ENCODE measurements at places on chromosomes 16 and 17.

- DNase-seq: no peak
Measured at GRCh38 chr17:9169116-9169515, 147.8 kb downstream of the NTN1 start.

- peak; percentile 75 for DNase-seq
Measured at GRCh38 chr16:48384520-48385252, 527 bp downstream of the SIAH1 start.

DNA sequence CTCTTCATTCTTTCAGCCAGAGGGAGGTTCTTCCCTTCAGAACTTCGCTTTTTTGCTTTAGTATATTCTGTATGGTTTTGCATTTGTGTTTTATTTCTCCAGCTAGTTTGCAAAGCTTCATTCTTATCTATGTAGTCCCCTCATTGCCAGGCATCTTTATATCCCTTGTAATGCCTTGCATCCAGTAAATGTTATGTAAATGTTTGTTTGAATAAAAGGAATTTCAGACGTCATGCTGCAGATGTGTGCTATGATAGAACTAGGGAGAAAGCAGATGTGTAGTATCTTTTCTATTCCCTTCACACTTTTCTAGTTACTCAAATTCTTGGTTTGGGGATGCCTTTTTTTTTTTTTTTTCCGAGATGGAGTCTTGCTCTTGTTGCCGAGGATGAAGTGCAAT, 62.6 kb upstream of the RASL10B start:
- DNase-seq: no peak

GRCh38 chr16:9033125-9033830, 58.2 kb upstream of the HAPSTR1 start:
- DNase-seq: no peak

DNA sequence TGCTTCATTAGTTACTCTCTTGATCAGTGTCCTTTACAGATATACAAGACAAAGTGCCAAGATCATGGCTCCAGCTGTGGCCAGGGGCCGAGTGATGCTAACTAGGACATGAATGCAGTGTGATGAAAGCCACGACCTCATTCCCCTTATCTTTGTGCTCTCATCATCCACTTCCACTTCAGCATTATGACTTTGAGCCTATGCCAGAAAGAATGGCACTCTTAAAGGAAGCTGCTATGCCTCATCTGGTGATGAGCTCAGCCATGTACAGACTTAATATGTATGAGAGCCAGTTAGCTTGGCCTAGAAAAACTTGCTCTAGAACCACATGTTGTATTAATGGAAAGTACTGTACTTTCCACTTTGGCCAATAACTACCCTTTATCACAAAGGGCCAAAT, 179.1 kb downstream of the TOX3 start:
- no peak for DNase-seq

- no peak for DNase-seq
Measured at GRCh38 chr17:39002991-39003715, 36.0 kb upstream of the FBXO47 start.

DNA sequence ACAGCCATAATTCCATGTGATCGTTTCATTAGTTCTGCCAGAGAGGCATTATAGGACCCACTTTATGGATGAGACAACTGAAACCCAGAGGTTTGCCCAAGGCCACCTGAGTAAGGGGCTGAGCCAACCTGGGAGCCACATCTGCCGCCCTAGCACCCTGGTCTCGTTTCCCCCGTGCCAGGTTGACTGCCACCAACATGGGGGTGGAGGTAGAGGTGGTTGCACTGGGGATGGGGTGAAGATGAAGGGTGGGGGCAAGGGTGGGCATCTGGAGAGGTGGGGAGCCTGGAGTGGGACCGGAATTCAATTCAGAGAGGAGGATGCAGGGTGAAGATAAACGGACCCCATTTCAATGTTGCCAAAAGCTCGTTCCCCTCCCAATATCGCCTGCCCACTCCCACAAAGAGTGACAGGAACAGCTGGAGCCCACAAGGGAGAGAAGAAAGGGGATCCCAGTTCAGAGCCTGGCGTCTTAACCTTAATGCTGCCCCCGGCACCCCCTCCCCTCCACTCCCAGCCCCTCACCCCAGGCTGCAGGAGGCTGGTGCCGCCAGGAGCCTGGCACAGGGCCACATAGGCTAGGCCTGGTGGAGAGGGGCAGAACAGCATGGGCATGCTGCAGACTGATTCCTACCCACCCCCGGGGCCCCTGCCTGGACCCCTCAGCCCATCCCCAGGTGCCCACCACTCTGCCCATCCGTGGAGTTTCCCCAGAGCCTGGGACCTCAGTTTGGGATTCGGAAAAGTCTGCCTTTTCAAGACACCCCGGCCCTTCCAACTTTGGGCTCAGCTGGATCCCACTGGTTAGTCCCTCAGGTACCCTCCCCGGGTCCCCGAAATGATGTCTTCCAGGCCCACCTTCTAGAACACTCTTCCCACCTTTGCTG, 29.6 kb downstream of the NGFR start:
- no peak for DNase-seq

GRCh38 chr17:80999536-81000333, 8.1 kb downstream of the CHMP6 start:
- no peak for DNase-seq

GRCh38 chr17:73747221-73748002, 103.2 kb upstream of the SDK2 start:
- DNase-seq: peak; percentile 69

DNA sequence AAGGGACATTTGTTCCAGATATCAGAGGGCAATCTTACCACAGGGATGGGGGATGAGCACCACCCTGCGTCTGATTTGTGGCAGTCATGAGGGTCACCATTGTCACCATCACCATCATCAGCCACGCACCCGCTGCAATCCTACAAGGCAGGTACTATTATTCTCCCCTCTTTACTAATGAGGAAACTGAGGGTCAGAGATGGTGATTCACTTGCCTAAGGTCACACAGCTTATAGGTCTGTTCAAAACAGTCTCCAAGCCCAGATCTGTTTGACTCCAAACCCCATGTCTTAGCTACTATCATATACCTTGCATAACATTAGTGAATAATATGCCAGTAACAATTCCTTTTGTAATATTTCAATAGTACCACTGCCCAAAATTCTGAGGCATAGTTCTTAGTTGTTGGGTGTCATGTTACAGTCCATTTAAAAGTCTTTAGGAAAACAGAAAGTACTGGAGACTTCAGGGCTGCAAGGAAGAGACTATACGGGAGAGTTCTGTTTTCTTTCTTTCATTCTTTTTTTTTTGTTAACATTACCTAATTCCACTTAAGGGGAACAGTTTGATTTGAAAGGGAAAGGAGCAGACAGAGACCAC, 166.4 kb downstream of the C16orf95 start:
- DNase-seq: no peak

GRCh38 chr17:19431691-19432090, 20.7 kb downstream of the RNF112 start:
- no peak for DNase-seq

GRCh38 chr16:66365651-66366050, 840 bp upstream of the CDH5 start:
- DNase-seq: no peak

DNA sequence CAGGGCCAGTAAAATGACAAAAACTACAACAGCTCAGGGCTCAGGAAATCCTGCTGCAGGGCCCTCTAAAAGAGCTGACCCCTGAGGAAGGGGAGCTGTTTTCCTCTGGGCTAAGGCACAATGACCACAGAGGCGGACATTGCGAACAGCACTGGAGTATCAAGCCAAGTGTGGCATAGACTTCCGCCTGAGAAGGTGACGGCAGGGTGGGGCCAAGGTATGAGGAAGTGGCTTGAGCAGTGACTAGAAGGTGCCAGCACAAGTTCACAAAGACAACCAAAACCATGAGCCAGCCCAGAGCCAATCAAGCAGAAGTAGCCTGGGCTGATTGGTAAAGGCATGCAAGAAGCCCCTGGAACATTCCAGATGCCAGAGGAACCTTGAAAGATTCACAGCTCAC, 13.9 kb downstream of the ERN2 start:
- DNase-seq: no peak

- DNase-seq: no peak
Measured at GRCh38 chr16:4403133-4403949, 13.1 kb downstream of the CORO7 start.

DNA sequence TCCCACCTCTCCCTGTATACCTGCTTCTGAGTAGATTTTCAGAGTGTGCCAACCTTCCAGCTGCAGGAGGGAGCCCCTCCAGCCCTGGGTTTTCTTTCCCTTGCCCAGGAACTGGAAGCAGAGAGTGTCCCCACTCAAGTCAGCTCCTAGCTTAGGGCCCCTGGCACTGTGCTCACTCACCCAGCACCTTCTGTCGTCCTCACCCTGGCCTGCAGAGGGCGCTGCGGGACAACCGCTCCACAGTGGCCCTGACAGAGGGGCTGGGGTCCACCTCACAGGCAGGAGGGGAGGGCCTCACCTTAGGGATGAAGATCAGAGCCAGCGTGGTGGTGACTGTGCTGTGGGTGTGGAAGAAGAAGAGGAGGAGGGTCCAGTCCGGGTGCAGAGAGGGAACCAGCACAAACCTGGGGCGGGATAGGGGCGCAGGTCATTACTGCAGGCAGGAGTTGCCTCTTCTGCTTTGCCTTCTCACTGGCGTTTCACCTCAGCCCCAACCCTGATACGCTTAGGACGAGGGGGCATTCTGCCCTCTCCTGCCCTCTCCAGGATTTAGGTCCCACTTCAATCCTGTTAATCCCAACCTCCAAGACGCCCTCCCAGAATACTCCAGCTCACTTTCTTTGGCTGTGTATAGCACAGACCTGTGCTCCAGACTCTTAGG, 10.0 kb downstream of the GPR179 start:
- peak; percentile 37 for DNase-seq

DNA sequence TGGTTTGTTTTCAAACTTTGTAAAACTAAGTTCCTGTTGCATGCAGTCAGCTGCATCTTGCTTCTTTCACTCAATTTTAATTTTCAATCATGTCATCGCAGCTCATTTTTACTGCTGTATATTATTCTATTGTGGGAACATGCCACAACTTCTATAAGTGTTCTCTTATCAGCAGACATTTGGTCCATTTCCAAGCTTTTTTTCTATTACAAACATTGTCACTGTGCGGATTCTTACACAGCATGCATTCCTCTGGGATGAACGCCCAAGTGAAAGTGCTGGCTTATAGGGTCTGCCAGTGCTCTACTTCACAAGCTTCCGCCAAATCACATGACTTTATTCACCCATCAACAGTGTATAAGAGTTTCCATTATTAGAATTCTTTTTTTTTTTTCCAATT, 22.7 kb downstream of the GINS3 start:
- DNase-seq: no peak

DNA sequence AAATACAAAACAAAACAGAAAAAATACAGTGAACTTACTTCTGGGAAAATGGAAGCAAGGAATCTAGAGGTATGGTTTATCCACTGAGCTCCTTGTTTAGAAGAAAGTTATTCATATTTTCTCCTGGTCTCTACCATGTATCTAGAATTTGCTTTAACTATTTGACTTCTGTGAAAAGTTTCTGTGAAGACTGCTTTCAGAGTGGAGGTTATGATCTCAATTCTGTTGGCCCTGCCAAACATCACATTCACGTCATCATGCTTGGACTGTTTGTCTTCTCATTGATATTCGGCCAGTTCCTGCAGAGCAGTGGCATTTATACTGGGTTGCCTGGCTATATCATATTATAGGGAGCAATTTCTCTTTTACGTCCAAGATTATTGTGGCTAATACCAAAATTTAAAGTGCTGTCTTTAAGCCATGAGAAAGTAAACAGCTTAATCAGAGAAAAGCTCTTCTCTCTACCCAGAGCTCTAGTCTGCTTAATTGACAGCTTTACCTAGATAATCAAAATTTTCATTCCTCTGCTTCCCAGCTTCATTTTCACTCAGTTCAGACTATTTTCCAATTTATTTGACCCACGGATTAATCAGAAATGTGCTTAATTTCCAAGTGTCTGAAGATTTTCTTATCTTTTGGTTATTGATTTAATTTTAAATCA, at the start of gene ABCA8:
ABCA8 (minus strand) TSS at position 212 of the 661 bp plus-strand sequence. CDS start 13,358 bp downstream, outside the sequence.
- DNase-seq: no peak

- DNase-seq: no peak
Measured at GRCh38 chr17:6374761-6375312, 60.1 kb downstream of the AIPL1 start.

DNA sequence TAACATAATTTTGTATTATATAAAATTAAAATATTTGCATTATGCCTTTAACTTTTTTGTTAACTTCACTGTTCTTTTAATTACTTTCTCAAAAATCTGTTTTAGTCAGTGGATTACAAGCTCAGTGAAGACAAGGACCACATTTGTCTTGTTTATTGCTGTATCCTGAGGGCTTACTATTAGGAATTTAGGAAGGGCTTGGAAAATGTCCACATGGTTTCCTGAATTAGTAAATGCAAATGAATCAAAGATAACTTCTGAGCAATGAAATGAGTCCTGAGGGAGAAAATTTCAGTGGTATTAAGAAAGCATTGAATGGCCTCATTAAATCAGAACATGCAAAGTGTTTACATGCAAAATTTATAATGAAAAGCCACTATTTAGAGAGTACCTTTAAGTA, 1293.2 kb upstream of the GOT2 start:
- no peak for DNase-seq

DNA sequence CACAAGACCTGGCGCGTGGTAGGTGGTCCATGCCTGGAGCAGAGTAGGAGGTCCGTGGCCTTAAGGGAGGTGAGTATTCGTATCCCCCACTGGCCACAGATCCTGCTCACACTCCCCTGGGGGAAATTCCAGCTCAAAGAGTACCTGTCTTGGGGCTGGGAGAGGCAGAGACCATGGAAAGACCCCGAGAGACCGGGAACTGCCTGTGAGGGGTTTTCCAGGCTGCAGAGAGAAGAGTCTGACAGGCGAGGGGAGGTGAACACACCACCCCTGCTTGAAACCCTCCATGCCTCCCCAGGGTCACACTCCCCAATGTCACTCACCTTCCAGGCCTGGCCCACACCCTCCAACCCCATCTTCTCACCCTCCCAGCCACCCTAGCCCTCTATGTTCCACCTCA, 12.6 kb upstream of the SNN start:
- no peak for DNase-seq

DNA sequence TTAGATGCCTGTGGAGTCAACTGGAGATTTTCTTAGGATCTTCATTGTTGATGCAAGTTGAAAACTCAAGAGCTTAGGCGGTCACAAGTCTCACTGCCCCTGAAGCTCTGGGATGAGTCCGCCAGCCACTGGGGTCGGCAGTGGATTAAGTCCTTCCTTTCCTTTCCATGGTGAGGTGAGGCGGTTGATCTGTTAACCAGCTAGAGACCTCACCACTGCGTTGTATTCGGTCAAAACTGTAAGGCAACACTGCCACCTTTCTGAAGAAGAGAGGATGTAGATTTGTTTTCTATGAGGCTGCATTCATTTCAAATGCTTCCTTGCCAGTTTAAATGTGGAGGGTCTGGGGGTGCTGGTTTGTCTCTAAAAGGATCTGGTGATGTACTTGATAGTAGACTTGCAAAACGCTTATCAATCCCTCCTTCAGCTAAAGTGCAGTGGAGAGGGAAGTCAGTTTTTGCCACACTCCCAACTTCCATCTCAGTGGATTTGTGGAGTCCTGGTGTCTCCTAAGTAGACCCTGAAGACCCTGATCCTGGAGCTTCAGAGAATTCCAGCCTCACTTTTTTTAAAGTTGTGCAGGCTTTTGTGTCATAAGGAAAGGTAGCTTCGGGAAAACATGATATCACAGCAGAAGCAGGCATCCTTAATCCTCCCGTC, 1.7 kb downstream of the MYOCD start:
- DNase-seq: no peak

GRCh38 chr16:64345142-64345541, 776.7 kb downstream of the CDH11 start:
- DNase-seq: no peak

GRCh38 chr17:59454633-59455105, 110.7 kb upstream of the DHX40 start:
- no peak for DNase-seq

Measured in NCI-H774 (cell line).